ENCODE measurements at places on chromosomes 5 and 9. TPM values are rescaled to one million over a fixed set of nuclear protein-coding genes. Genes with fewer than 3 reads are reported as not detected.
A peak's percentile ranks its signal among the peaks of the same experiment; 100 is the strongest.

GRCh38 chr9:33614001-33614687, 90.1 kb downstream of the ANKRD18B start:
- H3K27ac ChIP-seq = no peak overlapping the region
- peaks cover 10% of the 10 kb centered on the region for H3K27me3 ChIP-seq
- no peak overlapping the region for H3K4me3 ChIP-seq
- H3K36me3 ChIP-seq = no peaks in the 10 kb centered on the region

DNA sequence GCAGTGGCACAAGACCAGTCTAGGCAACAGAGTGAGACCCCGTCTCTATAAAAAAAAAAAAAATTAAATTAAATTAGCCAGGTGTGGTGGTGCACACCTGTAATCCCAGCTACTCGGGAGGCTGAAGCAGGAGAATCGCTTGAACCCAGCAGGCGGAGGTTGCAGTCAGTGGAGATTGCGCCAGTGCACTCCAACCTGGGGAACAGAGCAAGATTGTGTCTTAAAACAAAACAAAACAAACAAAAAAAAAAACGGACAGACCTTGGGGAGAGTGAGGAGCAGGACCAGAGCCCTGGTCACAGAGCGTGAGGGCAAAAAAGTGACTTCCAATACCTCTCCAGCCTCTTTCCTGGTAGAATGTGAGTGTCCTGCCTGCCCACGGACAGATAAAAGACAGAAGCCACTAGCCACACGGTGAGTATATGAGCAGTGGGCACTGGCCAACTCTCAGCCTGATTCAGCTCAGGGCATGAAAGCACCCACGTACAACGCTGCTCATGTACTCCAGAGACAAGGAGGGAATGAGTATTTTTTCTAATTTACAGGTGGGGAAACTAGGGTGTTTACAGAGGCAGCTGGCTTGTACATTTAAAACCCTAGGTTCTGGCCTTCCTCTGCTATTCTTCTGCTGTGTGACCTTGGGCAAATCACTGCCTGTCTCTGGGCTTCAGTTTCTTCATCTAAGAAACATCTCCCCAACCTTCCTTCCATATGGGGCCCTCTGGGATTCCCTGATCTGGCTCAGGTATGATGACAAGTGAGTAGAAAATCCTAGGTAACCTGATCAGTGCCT, 1.8 kb downstream of the OLFML2A start:
- peak; percentile 31 for DNase-seq
- peaks cover 21% of the 10 kb centered on the region for H3K4me1 ChIP-seq
- H3K27me3 ChIP-seq = no peaks in the 10 kb centered on the region
- no peaks in the 10 kb centered on the region for H3K36me3 ChIP-seq
- H3K4me3 ChIP-seq = no peak overlapping the region
- no peak overlapping the region for H3K27ac ChIP-seq

DNA sequence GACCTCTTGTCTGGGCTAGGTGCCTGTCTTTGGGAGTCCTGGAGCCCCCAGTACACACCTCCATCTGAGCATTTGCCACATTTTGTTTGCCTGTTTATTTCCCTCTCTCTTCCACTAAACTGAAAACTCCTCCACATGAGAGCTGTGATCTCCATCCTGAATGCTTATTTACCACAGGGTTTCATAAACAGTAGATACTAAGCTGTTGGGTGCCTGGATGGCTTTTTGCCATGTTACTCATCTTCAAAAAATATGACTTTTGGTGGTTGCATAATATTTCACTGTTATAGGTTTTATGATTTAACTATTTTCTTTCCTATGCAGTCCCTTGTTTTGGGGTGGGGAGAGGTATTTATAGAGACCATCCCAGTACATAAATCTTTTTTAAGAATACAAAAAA, 99.6 kb downstream of the APBA1 start:
- no peak overlapping the region for H3K27ac ChIP-seq
- no peaks in the 10 kb centered on the region for H3K4me1 ChIP-seq
- no peaks in the 10 kb centered on the region for H3K36me3 ChIP-seq
- H3K4me3 ChIP-seq = no peak overlapping the region

- no peaks in the 10 kb centered on the region for H3K36me3 ChIP-seq
- H3K4me3 ChIP-seq = peak overlapping the region; percentile 36
These were observed 42.5 kb downstream of the TMEM174 start for GRCh38 chr5:73215531-73215890.

The LEAP2 gene
- total RNA-seq = 0.69 TPM

- H3K27me3 ChIP-seq = no peaks in the 10 kb centered on the region
- peaks cover 34% of the 10 kb centered on the region for H3K36me3 ChIP-seq
- no peak overlapping the region for H3K4me3 ChIP-seq
- H3K27ac ChIP-seq = no peak overlapping the region
- H3K4me1 ChIP-seq = peaks cover 12% of the 10 kb centered on the region
- no peak for DNase-seq
These were observed 16.7 kb upstream of the KIF27 start for GRCh38 chr9:83937861-83938455.

The PNPLA7 gene
- total RNA-seq = 13.7 TPM

The LAMC3 gene
- total RNA-seq = 28.5 TPM

The SMIM15 gene
- 48.9 TPM for total RNA-seq

The CCL28 gene
- total RNA-seq = 7.7 TPM

- H3K4me1 ChIP-seq = peaks cover 4% of the 10 kb centered on the region
- peak; percentile 63 for DNase-seq
- H3K36me3 ChIP-seq = no peaks in the 10 kb centered on the region
- H3K27ac ChIP-seq = no peak overlapping the region
- H3K4me3 ChIP-seq = no peak overlapping the region
These were observed 87.0 kb upstream of the PHYKPL start for GRCh38 chr5:178319541-178320041.

Measured in upper lobe of right lung (tissue), 1 donor.